ENCODE measurements at places on chromosomes 16 and 17. TPM values are rescaled to one million over a fixed set of nuclear protein-coding genes. Genes with fewer than 3 reads are reported as not detected.

The CDH15 gene
- total RNA-seq = 1.5 TPM

The ZNF319 gene
- 2.2 TPM for total RNA-seq

The CDH5 gene
- total RNA-seq = not detected

The VPS35L gene
- total RNA-seq = 9.1 TPM

The ASPHD1 gene
- 2.0 TPM for total RNA-seq

The SNTB2 gene
- 62.6 TPM for total RNA-seq

The AHSP gene
- total RNA-seq = not detected

The C17orf100 gene
- not detected for total RNA-seq

The KLHL10 gene
- total RNA-seq = not detected

The CA4 gene
- not detected for total RNA-seq

The CBX2 gene
- 43.9 TPM for total RNA-seq

The CHD9 gene
- 19.5 TPM for total RNA-seq

Measured in PC-3 (cell line).